AML-193 (cell line): ENCODE measurements at places on chromosomes 11 and 22.

DNA sequence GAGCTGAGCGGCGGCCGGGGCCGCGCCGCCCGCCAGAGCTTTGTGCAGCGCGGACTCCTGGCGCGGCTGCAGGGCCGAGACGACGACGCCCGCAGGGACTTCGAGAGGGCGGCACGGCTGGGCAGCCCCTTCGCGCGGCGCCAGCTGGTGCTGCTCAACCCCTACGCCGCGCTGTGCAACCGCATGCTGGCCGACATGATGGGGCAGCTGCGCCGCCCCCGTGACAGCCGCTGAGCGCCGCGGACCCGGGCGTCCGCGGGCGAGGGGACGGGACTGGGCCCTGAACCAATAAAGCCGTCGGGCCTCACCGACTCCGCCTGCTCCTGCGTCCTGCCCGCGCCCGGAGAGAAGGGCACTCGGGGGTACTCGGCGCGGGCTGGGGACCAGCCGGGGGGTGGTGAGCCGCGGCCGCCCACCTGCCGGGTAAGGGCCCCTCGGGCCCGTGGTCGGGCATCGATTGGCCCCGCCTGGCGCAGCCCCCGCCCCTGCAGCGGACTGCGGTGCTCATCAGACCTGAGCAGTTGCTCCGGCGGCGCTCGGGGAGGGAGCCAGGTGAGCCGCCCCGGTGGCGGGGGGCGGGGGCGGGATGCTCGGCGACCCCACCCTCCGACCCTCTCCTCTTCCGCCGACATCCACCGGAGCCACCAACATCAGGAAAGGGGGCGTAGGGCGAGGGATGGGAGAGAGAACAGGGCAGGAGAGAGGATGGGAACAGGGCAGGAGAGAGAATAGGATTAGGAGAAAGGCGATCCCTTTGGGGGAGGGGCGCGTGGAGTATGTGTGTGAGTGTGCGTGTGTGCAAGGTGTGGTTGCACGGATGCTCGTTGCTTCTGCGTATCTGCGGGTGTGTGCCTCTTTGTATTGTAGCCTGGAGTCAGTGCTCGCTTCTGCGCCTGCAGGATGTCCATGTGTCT, at the start of gene TMEM25:
TSS of gene TMEM25 (plus strand) at position 510 of the 914 bp plus-strand sequence. CDS start 610 bp downstream, outside the sequence.
- DNase-seq, result peak; percentile 23

DNA sequence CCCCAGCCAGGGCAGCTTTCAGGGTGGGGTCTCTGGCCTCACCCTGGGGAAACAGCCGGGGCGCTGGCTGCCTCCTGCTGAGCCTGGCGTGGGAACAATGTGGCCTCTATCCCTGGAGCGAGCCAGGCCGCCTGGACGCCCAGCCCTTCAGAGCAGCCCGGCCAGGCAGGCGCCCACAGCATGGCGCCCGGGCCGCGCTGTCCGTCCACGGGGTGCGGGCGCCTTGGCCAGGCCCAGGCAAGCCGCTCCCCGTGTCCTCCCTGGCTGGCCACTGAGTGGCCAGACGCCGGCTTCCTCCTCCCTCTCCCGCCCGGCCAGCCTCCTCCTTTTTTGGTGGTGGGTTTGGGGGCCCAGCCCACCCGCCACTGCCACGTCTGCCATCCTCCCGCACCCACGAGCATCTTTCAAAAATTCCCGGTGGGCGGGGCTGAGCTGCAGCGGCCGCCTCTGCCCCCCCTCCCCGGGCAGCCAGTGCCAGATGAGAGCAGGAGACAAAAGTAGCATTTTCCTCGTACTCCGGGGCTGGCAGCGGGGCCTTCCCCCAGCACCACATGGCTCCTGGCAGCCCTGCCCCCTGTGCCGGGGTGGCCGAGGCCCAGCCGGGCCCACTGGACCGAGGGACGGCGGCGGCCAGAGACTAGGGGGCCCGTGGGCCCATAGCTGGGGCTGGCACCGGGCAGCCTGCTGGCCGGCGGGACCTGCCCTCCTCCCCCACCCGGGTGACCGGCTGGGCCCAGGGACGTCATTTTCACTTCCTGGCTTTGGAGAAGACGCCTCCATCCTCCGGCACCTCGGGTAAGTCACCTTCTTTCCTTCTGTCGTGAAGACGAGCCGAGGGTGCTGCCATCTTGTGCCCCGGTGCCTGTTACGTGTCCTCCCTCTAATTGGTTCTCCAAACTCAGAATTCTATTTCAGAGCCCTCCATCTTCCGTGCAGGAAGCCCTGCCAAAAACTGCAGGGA, 70.2 kb upstream of the PPARA start:
- DNase-seq, result no peak

- peak; percentile 56 for DNase-seq
Observed at GRCh38 chr22:29216873-29217666, 11.4 kb downstream of the EMID1 start.

DNA sequence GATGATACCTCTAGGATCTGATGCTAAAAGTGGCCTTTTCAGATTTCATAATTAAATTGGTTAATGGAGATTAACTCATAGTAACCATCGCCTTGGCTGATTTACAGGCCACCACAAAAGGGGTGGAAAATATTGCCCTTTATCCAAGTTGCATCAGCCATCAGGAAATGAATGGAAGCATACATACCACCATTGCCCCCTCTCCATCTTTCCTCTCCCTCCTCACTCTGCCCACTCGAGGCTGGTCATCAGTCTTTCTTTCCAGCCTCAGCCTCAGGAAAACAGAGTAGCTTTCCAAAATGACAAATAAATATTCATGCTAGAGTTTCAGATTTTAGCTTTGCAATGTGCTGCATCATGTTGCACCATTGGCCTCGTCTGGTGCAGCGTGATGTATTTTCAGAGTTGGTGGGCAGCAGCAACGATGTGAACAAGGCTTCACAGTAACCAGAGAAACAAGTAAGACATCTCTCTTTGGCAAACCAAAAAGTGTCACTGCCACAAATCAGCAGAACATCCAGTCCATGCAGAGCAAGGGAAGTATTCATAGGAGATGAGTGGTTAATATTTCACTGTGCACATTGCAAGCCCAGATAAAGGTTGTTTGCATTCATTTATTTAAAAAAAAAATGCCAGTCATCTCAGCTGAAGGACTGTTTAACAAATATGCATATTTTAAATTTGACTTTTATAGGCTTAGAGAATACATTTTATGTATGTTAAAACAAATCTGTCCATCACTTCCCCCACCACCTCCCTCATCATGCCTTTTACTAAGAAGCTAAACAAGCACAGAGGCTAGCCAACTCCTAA, 136.7 kb upstream of the FAT3 start:
- DNase-seq, result no peak

GRCh38 chr11:94725097-94725496, 43.1 kb upstream of the AMOTL1 start:
- DNase-seq, result peak; percentile 14

DNA sequence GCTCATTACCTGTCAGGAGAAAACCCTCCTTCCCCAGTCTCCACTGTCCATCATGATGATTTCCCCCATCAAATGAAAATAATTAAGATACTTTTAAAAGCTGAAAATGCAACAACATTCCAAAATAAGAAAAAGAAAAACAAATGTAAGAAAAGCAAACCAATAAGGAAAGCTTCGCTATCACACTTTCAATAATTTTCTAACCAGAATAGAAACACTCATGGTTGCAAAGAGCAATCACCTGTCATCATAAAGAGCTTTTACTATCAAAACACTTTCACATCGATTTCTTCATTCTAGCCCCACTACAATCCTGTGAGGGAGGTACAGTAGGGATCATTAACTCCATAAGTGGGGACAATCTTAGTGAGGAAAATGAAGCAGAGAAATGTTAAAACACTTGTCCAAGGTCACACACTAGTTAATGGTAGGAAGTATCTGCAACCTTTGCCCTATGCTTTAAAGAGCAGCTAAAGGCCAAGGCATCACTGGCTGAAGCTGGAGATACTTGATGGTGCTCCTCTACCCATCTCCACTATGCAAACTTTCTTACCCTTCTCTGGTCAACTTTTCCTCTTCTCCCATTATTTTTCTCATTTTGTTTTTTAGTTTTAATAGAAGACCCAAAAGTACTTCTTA, 2.6 kb downstream of the RBM4B start:
- DNase-seq, result no peak

- DNase-seq, result no peak
Observed at GRCh38 chr11:116771935-116772334, 852 bp downstream of the BUD13 start.

- no peak for DNase-seq
Observed at GRCh38 chr11:44313761-44314489, 4.0 kb upstream of the ALX4 start.

DNA sequence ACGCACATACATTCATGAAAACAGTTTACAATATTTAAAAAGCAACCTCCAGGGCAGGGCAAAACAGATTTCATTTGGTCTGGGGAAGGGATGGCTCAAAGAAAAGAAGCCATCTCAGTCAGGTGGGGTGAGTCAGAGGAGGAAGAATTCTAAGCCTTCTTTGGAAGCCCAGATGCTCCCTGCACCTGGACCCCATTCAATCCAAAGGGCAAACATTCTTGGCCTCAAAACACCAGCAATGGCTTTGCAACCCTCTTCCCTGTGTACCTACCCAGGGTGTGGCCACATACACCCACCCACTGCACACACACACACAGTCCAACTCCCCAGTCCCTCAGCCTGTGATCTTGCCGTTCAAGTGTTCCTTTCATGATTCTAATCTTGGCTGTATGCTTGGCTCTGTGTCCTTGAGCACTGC, 2.0 kb downstream of the KCNE3 start:
- no peak for DNase-seq

- DNase-seq, result peak; percentile 28
Observed at GRCh38 chr22:36977401-36977861, 41.8 kb downstream of the TST start.

DNA sequence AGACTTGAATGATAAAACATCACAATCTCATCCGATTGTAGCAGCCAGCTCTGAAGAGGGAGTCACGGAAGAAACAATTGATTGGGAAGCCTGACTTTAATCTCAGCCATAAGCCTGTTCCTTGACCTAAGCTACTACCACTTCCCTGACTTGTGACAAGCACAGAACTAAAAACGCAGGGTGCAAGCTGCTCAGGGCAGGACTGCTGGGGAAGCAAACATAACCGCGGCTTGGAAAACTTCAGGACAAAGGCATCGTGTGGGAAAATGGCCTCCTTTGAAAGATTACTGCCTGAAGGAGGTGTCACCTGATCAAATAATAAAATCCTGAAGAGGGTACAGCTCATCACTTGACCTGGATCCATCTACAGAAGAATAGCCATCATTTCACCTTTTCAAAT, 595.3 kb upstream of the CADM1 start:
- DNase-seq, result no peak

GRCh38 chr11:241634-242033, 4.9 kb downstream of the PSMD13 start:
- DNase-seq, result no peak

DNA sequence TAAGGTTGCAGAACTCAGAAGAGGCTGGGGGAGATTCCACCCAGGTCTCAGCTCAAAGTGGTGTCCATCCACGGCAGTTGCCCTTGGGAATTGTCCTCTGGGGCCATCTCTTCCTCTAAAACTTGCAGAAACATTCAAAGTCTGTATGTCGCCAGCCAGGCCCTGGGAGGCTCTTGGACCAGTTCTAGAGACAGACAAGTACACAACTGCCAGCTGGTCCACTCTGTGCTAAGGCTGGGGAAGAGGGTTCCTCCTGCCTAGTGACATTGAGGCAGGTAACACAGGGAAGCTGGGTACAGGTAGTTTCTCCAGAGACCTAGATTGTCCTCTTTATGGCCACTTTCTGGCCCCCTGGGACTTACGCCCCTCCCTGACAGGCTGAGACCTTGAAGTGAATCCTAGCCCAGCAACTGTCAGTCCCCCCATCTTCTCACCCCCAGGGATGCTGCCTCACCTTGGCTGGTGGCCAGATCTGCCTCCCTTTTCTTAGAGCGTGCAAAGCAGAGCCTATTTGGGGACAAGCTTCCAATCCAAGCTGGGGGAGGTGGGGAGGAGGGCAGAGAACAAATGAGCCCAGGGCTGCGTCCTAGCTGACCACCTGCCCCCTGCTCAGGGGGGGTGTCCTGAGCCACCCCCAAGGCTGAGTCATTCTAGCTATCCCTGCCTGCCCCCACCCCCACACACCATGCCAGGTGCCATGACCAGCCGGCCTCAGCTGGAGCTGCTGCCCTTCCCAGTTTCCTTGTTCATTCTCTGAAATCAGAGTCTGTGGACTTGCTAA, 8.4 kb downstream of the FAM83F start:
- no peak for DNase-seq

GRCh38 chr11:12140186-12140793, 29.9 kb downstream of the MICAL2 start:
- DNase-seq, result no peak

DNA sequence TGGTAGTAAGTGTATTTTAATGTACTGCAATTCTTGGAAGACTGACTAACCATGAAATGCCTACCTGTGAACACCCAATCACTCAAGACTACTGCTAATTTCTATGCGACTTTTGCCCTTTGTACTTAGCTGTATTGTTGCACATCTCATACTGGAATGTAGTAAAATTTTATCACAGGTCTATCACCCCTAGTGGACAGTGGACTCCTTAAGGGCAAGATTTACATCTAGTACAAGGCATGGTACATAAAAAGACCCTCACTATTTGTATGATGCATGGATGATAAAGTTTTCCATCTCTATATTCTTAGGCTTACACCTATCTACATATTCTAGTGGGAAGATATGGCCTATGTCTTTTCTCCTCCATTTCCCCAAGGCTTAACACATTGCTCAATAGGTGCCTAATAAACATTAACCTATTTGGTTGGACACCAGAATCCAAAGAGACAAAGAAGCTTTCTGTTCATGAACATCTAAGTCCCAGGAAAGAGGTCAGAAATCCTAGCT, 26.1 kb downstream of the SERGEF start:
- DNase-seq, result no peak

DNA sequence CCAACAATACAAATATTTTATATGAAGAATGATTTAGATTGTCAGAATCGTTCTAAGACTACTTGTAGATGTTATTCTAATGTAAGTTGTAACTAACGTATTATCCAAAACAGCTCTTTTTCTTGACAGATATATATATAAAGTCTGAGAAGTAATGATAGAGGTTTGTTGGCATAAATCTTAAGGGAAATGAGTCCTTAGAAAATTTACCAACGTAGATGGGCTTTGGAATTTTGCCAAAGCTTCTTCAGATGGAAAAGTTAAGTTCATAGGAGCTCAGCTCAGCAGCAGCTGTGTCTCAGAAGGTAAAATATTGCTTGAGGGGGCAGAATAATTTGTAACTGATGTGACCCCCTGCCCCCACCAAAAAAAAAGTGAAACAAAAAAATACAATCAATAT, 66.7 kb downstream of the BID start:
- no peak for DNase-seq
